ENCODE measurements at places on chromosomes 3 and 15.

DNA sequence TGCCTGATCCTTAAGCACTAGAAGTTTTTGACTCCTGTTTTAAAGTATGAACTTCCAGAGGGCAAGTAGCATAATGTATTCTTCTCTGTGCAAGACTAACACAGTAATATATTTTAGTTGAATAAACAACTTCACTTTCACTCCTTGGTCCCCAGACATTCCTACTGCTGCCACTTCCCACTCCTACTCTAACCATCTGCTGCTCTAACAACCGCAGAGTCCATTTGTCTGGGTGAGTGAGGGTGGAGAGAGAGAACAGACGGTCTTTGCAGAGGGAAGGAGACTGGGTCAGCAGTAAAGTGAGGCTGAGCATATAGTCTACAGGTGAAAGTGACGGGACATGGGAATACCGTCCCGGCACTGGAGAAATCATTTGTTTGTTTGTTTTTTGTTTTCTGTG, 301.0 kb upstream of the SLCO3A1 start:
- no peak for DNase-seq

GRCh38 chr3:105700575-105700974, 168.2 kb downstream of the CBLB start:
- DNase-seq, result no peak

DNA sequence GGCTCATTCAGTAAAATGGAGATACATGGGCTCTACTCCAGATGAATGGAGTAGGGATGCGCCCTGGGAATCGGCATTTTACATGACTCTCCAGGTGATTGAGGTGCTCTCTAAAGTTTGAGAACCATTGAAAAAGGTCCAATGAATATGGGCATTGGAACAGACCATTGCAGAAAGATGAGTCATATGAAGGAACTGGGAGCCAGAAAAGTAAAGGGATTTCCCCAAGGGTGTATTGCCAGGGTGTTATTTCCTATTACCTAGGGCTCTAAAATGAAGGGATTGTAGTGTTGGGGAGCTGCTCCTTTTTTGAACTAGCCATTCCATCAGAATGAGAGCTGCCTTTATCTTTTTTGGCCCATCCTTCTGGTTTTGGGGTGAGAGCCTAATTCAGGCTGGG, 21.7 kb downstream of the CLDN11 start:
- DNase-seq, result no peak

DNA sequence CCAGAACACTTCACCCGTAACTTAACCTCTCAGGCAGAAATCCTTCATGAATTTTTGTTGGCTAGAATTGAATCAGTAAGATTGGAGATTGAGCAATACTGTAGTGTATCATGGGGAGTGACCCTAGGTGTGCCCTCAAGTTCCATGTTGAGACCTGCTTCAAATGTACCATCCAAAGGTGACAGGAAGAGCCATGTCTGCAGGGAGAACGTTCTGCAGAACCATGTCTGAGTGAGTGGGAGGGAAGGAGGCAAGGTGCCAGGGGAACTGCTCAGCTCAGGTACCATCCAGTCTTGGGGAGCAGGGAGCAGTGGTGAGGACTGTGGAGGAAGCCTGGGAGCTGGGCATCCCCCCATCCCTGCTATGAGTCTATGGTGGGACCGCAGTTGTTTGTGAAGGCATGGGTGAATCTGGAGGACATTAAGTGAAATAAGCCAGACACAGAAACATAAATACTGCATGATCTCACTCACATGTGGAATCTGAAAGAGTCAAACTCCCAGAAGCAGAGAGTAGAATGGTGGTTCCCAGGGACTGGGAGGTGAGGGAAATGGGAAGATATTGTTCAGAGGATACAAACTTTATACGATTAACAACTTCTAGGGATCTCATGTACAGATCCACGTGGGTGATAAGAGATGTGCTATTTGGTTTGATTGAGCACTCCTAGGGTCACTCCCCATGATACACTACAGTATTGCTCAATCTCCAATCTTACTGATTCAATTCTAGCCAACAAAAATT, 23.3 kb downstream of the CFAP161 start:
- DNase-seq, result no peak

GRCh38 chr15:25415707-25416106, 23.1 kb downstream of the UBE3A start:
- DNase-seq, result no peak

- no peak for DNase-seq
Measured at GRCh38 chr3:144295613-144296012, 324.0 kb downstream of the DIPK2A start.

GRCh38 chr3:30708472-30708871, 102.1 kb downstream of the TGFBR2 start:
- DNase-seq, result no peak

DNA sequence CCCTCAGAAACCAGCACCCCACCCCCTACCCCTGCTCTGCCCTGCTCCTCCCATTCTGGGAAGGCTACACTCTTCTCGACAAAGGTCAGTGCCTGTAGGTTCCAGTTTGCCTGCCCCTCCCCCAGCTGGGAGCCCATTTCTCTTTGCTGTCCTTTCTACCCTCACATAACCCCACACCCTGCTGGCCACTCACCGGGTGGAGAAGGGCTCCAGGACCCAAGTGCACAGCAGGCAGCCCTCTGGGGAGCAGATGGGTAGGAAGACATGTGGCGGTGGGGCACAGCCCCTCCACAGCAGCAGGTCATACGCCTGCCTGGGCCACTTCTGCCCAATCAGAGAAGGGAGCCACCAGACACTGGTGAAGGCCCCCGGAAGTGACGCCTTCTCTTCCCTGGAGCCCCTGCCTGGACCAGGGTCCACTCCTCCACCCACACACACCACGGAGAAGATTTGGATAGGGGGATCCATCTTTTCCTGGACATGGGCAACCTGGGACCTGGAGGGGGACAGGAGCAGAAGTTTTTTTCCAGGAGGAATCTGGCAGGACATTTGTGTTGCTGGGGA, at the start of gene THPO:
Gene THPO (minus strand): TSS at position 326 of the 564 bp plus-strand sequence. CDS start 1,948 bp downstream, outside the sequence.
- DNase-seq, result no peak

DNA sequence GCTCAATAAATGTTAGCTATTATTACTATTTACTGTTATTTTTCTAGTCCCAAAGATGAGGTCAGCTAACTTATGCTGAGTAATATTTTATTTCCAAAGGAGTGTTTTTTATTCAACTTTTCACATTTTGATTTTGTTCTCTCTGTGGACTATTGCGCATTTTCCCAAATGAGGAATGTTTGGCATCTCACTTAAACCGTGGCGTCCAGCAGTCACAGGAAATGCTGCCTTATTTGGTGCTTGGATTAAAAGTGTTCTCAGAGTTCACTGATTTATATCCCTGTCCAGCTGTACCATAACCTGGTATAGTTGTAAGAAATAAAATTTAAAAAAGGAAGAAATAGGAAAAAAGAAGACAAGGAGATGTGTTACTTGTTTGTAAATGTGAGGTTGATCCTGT, 166.8 kb downstream of the THSD4 start:
- no peak for DNase-seq

DNA sequence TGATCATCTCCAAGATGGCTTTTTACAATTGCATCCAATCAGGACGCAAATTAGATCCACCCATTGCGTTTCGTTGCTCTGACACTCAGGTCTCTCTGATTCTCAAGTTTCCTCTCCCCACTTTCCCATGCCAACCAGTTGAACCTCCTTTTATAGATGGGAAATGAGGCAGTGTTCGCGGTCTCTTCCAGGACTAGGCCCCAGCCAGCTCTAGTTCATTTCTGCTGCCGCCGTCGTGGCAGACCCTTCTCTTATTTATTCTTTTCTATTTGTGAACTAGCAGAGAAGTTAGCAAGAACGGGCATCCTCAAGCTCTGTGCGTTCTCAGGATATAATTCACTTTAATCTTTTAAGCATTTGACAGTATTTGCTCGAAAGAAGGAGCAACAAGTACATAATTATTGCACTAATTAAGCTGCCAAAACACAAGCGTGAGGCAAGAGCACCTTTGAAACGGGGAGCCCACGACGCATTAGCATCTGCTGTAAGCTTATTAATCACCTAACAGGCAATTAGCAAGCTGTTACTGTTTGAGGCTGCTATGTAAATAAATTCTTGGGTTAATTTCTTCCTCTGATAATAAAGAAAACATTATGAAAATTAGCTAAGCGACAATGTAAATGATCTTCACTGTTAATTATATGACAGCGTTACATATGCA, 246.4 kb upstream of the TLE3 start:
- no peak for DNase-seq

DNA sequence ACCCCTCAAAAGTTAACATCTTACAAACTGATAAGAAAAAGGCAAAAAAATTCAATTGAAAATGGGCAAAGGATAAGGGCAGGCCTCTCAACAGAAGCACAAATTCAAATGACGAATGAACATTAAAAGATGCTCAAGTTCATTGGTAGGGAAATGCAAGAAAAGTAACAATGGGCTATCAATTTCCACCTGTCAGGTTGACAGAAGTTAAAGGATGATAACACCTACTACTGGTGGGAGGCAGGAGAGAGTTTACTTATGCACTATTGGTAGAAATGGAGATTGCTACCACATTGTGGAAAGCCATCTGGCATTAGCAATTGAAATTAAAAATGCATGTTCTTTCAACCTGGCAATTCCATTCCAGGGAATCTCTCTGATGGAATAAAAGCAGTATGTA, 35.6 kb upstream of the TNFAIP8L3 start:
- no peak for DNase-seq

- no peak for DNase-seq
Measured at GRCh38 chr3:152471814-152472671, 203.3 kb downstream of the MBNL1 start.

DNA sequence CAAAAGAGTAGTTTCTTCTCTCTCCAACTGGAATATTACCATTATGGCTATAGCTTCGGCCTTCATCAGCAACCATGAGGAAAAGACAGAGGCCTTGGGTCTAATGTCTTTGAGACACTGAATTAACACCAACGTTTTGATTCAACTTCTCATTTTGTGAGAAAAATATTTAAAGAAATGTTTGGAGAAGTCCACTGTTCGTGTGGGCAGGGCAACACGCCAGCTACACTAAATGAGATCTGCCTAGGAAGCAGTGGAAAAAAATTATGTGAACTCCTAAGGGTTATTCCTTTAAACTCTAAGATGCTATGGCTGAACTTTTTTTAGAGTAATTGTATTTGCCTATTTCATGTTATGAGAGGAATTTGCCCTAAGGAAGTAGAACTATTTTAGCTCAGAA, 41.8 kb downstream of the NCEH1 start:
- no peak for DNase-seq

DNA sequence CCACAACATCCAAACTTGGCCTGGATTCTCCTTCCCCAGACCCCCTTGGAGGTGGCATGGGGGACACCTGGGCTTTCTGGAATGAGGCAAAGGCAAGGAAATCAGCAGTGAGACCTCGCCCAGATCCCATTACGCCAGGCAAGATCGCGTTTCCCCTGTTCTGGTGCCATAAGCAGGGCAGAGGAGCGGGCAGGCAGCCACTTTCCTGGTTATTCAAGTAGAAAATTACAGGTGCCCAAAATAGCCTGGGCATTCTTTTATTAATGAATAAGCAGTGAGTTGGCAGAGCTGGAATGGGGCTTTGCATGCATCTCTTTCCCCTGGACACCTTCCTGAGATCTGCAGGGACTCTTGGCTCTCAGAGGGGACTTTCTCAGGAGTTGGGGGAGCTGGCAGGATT, 31.5 kb upstream of the FAM107A start:
- no peak for DNase-seq

DNA sequence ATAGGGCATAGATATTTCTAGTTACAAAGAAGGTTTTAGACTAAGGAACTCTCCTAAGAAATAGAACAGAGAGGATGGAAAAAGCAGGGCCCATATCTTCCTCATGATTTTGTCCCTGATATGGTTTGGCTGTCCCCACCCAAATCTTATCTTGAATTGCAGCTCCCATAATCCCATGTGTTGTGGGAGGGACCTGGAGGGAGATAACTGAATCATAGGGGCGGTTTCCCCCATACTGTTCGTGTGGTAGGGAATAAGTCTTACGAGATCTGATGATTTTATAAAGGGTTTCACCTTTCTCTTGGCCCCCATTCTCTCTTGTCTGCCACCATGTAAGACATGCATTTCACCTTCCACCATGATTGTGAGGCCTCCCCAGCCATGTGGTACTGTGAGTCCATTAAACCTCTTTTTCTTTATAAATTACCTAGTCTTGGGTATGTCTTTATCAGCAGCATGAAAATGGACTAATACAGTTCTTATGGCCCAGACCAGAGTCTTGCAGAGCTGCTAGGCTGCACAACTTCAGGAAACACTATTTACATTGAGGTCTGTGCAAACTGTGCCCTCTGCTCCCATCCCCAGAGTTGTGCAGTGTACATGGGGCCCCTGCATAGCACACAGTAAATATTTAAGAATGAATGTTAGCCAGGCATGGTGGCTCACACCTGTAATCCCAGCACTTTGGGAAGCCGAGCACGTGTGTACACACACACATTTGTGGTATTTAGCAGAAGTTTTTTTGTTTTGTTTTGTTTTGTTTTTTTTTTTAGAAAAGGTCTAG, 20.3 kb upstream of the CA12 start:
- no peak for DNase-seq

- no peak for DNase-seq
Measured at GRCh38 chr15:60394689-60395097, 3.1 kb downstream of the ANXA2 start.

GRCh38 chr3:179148616-179149405, 654 bp downstream of the PIK3CA start:
- no peak for DNase-seq

GRCh38 chr3:61734749-61735686, 173.6 kb downstream of the PTPRG start:
- no peak for DNase-seq

DNA sequence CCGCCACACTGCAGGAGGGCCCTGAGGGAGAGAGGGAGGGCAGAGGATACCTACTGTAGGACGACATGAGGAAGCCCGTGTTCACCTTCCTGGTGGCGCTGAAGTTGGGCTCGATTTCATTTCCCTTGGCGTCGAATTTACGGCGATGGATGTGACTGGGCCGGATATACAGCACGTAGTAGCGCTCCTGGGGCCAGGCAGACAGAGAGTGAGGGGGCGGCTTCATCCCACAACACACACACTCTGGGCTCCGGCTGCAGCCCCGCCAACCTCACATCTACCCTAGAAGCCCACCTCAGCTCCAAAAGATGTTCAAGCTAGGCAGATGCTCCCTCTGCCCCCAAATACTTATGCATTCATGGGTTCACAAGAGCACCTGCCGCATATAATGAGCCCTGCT, 4.5 kb downstream of the ARPIN start:
- no peak for DNase-seq

- no peak for DNase-seq
Measured at GRCh38 chr3:159131376-159131775, 329.5 kb downstream of the MFSD1 start.

- no peak for DNase-seq
Measured at GRCh38 chr3:30145281-30145680, 461.1 kb upstream of the TGFBR2 start.

GRCh38 chr15:90986790-90987507, 7.4 kb downstream of the PRC1 start:
- DNase-seq, result no peak

DNA sequence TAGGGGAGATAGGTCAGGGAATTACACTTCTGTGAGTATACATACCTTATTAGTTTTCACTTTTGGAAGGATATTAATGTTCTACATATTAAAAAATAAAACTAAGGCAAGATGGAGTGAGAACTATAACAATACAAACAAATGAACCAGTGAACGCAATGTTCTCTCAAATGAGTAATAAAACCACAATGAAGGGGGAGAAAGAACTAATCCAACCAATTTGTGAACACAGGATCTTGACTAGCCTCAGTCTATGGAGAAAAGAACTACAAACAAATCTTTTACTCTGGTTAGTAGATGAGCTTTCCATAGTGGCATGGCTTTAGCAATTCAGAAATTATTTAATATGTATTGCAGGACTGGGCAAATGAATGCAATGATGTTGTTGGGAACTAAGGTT, 26.9 kb upstream of the ATOSA start:
- DNase-seq, result no peak
